ENCODE measurements at places on chromosomes 6 and 20.

- no peak for DNase-seq
Observed at GRCh38 chr20:45912344-45912682, 358 bp upstream of the PLTP start.

DNA sequence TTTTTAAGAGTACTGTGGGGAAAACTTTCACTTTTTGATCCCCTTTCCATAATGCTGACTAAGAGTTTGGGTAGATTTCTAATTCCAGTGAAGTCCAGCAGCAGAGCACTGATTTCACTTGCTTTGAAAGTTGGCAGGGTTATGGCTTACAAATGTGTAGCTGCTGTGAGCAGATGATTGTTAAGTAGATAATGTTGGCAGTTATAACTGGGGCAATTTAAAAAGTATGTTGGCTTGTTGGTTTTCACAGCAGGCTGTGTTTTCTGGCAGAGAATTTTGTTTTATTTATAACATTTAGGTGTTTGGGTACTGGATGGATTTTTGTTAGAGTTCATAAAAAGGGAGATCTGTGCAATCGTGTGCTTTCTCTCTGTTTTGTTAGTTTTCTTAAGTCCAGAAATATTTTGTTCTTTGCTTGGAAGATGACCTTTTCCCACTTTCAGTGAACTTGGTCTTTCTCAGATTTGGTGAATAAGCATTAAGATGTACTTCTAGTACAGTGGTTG lies 31.4 kb downstream of the AFDN start:
- peak; percentile 26 for DNase-seq

DNA sequence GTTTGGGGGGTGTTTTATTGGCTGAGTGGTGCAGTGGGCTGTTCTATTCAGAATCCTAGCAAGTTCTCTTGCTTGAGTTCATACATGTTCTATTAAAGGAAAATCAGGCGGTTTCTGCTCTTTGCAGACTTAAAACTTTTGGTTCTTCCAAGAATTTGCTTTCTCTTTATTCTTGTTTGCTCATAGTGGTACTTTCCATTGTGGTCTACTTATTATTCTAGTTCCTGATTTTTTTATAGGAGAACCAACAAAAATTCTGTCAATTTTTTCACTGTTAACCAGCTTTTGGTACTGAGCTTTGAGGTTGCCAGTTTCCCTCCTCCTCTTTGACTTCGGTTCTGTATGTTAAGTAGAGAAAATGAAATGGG lies 6.7 kb downstream of the AFDN start:
- DNase-seq = no peak

GRCh38 chr20:227439-228105 lies 514 bp downstream of the DEFB129 start:
- no peak for DNase-seq

GRCh38 chr20:41249411-41250281 lies 67.9 kb downstream of the ZHX3 start:
- DNase-seq = peak; percentile 90

DNA sequence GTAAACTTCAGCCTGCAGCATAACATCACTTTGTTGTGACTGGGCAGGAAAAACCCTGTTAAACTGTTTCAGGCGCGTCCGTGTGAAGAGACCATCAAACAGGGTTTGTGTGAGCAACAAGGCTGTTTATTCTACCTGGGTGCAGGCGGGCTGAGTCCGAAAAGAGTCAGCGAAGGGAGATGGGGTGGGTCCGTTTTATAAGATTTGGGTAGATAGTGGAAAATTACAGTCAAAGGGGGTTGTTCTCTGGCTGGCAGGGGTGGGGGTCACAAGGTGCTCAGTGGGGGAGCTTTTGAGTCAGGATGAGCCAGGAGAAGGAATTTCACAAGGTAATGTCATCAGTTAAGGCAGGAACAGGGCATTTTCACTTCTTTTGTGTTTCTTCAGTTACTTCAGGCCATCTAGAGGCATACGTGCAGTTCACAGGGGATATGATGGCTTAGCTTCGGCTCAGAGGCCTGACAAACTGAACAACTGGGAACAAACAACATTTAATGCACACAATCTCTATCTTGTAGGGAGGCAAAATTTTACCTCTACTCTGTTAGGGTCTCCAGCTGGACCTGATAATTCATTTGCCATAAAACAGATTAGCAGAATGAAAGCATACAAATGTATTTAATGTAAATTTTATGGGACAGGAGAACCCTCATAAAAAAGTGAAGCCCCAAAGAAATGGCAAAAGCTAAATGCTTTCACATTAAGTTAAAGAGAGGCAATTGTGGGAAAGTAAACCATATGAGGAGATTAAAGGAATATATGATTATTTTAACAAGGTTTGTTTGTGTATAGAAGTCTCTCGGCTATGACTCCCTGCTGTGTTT lies 58.3 kb upstream of the HFE start:
- DNase-seq = no peak

GRCh38 chr20:31674895-31675827 lies 37.4 kb downstream of the COX4I2 start:
- peak; percentile 95 for DNase-seq

GRCh38 chr6:47145212-47145611 lies 103.1 kb upstream of the ADGRF1 start:
- no peak for DNase-seq

- no peak for DNase-seq
Observed at GRCh38 chr6:84141521-84141920, 85.9 kb downstream of the CEP162 start.

- DNase-seq = peak; percentile 24
Observed at GRCh38 chr20:9177278-9177677, 108.4 kb downstream of the PLCB4 start.

DNA sequence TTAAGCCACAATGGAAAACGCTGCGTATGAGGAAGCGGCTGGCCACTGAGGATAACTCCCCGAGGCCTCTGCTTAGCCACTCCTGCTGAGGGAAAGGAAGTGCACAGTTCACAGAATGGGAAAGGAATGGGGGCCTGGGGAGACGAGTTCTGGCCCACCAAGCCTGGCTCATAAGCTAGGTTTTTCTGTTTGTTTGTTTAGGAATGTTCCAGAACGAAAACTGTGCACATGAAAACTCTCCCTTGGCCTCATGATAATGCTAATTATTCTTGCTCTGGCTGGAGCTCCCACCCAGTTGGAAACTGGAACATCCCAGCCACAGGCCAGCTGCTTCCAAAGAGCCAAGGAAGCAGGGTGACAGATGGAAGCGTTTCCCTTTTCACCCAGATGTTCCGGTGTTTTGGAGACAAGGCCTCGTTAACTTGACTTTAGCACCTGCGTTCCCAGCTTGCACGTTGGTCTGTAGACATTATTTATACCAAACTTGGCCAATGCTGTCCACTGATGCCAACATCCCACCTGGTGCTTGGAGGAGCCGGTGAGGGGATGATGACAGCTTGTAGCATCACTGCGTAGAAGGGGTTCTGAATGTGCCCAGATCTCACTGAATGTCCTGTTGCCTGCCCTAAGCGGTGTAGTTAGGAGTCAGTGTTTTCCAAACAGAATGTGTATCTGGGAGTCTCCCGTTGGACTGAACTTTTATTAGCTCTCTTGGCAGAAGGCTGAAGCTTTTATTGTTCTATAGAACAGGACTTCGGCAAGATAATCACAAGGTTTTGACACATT lies 34.5 kb downstream of the APCDD1L start:
- no peak for DNase-seq

DNA sequence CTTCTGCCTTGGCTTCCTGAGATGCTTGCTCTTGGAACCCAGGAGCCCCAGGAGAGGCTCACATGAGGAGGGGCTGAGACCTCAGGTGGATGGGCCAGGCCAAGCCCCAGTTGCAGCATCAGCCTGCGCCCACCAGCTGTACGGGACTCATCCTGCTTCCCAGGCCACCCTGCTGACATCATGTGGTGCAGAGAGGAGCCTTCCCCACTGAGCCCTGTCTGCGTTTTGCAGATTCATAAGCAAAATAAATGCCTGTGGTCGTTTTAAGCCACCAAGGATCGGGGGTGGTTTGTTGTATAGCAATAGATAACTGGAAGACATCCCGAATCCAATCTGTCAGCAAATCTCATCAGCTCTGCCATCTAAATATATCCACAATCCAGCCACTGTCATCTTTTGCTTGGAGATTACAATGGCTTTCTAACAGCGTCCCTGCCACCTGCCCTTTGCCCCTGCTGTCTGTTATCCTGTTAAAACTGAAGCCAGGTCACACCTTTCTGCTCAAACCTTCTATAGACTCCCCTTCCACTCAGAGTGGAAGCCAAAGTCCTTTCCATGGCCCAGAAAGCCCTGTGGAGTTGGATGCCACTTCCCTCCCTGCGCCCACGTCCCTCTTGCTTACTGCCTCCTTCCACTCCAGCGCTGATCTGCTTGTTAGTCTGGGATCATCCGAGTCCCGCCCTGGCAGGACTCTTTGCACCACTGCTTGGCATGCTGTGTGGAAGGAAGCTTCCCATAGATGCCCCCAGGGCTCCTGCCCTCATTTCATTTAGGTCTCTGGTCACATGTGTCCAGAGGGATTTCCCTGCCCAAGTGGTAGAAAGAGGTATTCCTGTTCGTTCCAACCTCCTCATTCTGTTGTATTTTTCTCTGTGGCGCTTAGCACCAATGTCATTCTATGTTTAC lies 24.0 kb upstream of the MLN start:
- no peak for DNase-seq

GRCh38 chr20:52405417-52405816 lies 213.8 kb upstream of the ZFP64 start:
- DNase-seq = no peak

DNA sequence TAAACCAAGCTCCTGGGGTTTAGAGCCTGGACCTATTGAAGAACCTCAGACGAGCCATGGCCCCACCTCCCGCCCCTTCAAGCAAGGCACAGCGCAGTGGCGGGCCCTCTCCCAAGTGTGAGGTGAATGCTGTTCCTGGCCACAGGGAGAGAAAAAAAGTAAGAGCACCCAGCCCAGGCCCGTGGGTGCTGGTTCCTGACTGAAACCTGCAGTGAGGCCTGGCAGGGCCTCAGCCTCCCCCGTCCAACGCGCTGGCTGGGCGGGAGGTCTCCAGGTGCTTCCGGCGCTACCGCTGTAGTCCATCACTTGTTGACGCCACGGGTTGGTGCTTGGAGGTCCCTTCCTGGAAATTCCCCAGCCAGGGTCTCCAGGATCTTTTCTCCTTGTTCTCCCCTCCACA lies 5.5 kb upstream of the FAM83C start:
- no peak for DNase-seq

GRCh38 chr6:5937936-5938706 lies 68.6 kb downstream of the NRN1 start:
- DNase-seq = no peak

GRCh38 chr6:38320843-38321242 lies 318.9 kb downstream of the BTBD9 start:
- no peak for DNase-seq

- peak; percentile 68 for DNase-seq
Observed at GRCh38 chr20:43744151-43744611, 17.4 kb upstream of the GTSF1L start.

DNA sequence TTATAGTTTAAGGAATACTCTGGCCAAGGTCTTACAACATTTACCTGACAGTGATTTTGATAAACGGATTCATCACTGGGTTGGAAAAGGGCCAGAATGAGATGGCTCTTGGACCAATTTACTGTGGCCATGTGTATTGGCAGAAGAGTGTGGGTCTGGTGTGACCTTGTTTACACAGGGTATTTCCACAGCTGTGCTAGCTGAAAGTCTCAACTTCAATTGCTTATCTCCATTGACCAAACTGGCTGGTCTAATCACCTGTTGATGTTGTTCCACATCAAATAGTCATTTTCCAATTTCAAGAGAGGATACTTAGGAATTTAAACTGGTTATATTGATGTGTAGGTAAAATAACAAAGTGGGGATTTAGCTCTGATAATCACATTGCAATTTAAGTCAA lies 501.6 kb upstream of the MAP3K7 start:
- no peak for DNase-seq

- peak; percentile 77 for DNase-seq
Observed at GRCh38 chr6:43070028-43070632, 6.0 kb upstream of the PTK7 start.

GRCh38 chr20:57713505-57713903 lies 3.7 kb upstream of the PMEPA1 start:
- no peak for DNase-seq

GRCh38 chr20:19129976-19130612 lies 82.3 kb upstream of the SLC24A3 start:
- no peak for DNase-seq

DNA sequence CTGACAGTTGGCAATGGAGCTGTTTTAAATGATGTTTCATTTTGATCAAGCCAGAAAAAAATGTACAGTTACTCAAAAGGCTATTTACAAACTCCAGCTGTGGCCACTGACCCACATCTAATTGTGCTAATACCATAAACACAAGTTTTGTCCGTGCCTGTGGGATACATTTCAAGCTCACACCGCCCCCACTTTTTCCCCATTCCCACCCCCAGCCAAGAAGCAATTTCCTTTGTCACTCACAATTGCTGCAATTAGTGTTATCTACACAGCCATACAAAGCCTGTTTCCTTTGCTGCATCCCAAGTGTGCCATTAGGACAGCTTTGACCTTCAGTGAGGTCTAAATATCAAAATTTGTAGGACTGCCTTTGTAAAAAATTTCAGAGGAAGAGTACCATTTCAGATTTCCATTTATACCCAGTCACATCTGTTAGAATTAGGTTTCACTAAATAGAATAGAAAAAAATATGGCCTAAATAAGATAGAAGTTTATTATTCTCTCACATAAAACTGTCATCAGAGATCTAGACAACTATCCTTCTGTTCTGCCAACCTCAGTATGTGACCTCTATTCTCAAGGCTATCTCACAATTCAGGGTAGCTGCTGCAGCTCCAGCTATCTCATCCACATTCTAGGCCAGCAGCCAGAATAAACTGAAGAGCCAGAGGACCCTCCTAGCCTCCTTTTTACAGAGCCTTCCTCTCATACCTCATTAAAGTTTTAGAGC lies 202.6 kb downstream of the NFATC2 start:
- DNase-seq = no peak

DNA sequence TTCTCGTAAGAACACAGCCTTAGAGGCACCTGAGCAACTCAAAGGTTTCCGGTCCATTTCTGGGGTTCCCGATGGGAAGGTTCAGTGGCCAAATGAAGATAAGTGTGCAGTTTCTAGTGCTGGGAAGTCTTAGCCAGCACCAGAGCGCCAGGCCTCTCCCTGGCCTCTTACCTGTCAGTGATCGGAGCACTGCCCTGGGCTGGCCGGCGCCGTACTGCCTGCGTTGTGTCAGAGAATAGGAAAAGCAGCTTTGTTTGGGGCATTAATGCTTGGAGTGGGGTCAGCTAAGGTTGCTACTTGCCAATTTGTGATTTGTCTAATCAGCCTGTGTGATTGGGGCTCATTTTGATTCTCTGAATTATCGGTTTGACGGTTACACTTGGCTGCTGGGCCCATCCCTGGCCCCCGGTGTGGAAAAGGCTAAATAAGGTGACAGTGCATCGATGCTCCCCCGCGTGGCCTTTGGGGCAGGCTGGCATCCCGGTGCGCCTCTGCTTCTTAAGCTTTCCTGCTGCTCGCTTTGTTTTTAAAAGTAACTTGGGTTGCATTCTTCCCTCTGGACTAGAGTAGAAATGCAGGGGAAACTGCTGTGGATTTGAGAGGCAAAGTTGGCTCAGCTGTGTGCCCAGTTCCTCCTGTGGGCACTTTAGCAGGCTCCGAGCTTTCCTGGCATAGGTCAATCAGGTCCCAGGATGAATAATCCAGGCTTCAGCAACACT lies 51.8 kb downstream of the TCP11 start:
- no peak for DNase-seq

GRCh38 chr6:153435787-153436186 lies 304.7 kb upstream of the RGS17 start:
- DNase-seq = peak; percentile 17
